ENCODE measurements at places on chromosomes 1 and 21. TPM values are rescaled to one million over a fixed set of nuclear protein-coding genes. Genes with fewer than 3 reads are reported as not detected.

- peaks cover 32% of the 10 kb centered on the region for H3K27me3 ChIP-seq
- H3K4me3 ChIP-seq, result peak overlapping the region; percentile 87
- H3K36me3 ChIP-seq, result no peaks in the 10 kb centered on the region
- DNase-seq, result no peak
- H3K4me1 ChIP-seq, result peaks cover 35% of the 10 kb centered on the region
Observed at GRCh38 chr1:115336741-115337140, 1.3 kb downstream of the NGF start.

GRCh38 chr1:193104502-193104906, 710 bp downstream of the GLRX2 start:
- peak; percentile 58 for DNase-seq
- no peaks in the 10 kb centered on the region for H3K36me3 ChIP-seq
- peaks cover 17% of the 10 kb centered on the region for H3K4me1 ChIP-seq
- H3K4me3 ChIP-seq, result peak overlapping the region; percentile 85

GRCh38 chr1:198125995-198126735, 30.6 kb upstream of the NEK7 start:
- H3K4me1 ChIP-seq, result peaks cover 34% of the 10 kb centered on the region
- H3K36me3 ChIP-seq, result no peaks in the 10 kb centered on the region
- no peaks in the 10 kb centered on the region for H3K27me3 ChIP-seq
- DNase-seq, result no peak
- no peak overlapping the region for H3K4me3 ChIP-seq
- H3K27ac ChIP-seq, result peak overlapping the region; percentile 90

DNA sequence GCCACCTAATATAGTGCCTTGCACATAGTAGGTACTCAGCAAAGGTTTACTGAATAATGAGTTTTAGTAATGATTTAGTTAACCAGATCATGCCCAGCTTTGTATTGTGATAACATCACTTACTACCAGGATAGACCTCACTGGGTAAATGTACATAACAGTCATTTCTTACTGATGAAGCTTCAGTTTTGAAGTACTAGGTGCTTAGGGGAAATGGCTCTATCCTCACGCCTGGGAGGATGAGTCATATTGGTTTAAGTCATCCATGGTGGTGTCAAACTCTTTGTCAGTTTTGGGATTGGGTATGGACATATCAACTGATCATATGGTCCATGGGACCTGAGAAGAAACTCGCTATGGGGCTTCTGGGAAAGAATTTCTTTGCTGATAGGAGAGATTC, 90.6 kb upstream of the USP24 start:
- DNase-seq, result no peak
- H3K27me3 ChIP-seq, result no peaks in the 10 kb centered on the region
- H3K4me1 ChIP-seq, result peaks cover 10% of the 10 kb centered on the region
- H3K27ac ChIP-seq, result no peak overlapping the region

GRCh38 chr21:24428591-24429199, 1178.6 kb downstream of the MRPL39 start:
- H3K4me1 ChIP-seq, result no peaks in the 10 kb centered on the region
- no peaks in the 10 kb centered on the region for H3K27me3 ChIP-seq
- no peak overlapping the region for H3K4me3 ChIP-seq
- H3K36me3 ChIP-seq, result no peaks in the 10 kb centered on the region
- H3K27ac ChIP-seq, result no peak overlapping the region

The SPRR2A gene
- not detected for total RNA-seq

The HMGB4 gene
- total RNA-seq, result not detected

The ETV3 gene
- 57.8 TPM for total RNA-seq

The NPHS2 gene
- total RNA-seq, result not detected

The CFHR5 gene
- not detected for total RNA-seq

The IGSF3 gene
- total RNA-seq, result 59.2 TPM

The ELF3 gene
- 112 TPM for total RNA-seq

The TAS1R1 gene
- not detected for total RNA-seq
